Urothelium cell line (cell line): ENCODE measurements at places on chromosomes 1 and 21.

DNA sequence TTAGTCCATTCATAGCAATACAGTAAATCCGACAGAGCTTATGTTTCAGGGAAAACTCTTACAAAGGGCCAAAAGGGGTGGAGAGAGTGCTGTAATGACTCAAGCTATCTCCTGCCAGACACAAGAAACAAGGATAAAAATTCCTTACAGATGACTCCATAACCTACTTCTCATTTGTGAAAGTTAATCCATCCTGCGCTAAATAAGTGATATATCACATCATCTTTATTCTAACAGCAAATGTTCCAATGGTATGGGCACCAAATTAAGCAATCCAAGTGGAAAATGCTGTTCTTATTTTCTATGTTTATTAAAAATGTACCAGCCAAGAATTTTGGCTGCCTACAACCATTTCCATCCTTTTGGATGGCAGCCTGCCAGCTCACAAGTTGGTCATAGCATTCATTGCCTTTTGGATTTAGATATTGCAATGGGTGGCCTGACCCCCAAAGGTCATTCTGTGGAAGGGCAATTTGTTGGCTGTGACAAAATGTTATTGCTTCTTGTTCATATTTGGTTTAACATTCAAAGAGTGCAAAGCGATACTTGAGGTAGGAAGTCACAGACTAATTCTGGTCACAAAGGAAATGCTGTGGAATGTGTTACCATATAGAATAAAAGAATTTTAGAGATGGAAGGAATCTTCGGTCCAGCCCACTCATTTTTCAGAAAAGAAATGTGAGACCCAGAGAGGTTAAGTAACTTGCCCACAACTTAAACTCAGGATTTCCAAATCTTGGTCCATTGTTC is 2.8 kb upstream of the ENAH start:
- peak; percentile 68 for DNase-seq

DNA sequence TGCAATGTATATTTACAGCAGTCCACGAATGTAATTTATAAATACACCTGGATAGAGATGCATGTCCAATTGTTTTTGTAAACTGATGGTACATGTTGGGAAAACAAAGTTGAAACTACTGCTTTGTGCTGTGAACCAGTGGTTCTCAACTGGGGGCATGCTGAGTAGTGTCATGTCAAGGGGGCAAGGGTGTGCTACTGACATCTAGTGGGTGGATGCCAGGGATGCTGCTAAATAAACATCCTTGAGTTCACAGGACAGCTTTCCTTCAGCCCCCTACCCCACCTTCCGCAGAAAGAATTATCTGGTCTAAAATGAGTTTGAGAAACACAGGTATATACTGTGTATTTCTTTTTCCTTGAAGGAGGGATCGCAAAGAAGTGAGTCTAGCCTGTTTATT is 95.9 kb downstream of the RASAL2 start:
- DNase-seq: peak; percentile 19

GRCh38 chr1:31760471-31761470 is 3.4 kb downstream of the ADGRB2 start:
- DNase-seq: peak; percentile 86

DNA sequence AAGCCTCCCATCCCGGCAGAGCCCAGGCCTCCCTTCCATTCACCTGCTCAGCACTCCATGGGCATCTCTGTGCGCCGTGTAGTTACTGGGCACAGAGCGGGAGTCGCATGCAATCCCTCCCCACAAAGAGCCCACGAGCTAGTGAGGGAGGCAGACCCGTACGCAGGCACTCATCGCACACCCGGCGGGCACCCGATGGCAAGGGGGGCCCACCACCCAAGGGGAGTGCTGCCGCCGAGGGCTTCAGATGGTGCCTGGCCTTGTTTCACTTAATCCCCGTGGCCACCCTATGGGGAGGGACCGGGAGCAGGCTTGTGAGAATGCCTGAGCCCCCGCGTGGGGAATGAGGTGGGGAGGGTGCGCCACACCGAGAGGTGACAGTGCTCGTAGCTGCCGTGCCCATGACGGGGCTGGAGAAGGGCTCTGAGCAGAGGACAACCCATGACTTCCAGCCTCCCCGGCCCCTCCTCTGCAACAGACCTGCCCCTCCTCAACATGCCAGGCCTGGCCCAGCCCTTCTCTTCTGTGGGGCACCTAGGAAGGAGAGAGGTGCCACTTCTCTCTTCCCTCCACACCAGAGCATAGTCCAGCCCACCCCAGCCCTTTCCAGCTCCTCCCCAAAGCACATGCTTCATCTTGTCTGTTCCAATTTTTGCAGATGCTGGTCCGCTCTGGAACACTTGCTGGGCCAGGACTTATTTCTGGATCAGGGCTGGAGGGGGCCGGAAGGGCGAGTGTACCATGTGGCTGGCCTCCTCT is 30.2 kb upstream of the SELENON start:
- no peak for DNase-seq

- no peak for DNase-seq
Observed at GRCh38 chr21:25453524-25453923, 153.8 kb downstream of the MRPL39 start.

DNA sequence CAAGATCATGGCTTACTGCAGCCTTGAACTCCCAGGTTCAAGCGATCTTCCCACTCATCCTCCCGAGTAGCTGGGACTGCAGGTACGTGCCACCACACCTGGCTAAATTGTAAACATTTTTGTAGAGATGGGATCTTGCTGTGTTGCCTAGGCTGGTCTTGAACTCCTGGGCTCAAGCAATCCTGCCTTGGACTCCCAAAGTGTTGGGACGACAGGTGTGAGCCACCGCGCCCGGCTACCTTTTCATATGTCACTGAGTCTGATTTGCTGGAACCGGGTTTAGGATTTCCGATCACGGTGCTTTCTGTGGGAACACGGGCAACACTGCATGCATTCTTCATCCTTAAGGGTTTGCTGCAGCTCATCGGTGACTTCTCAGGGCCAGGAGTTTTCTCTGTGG is 32.2 kb upstream of the PCBP3 start:
- no peak for DNase-seq

- DNase-seq: no peak
Observed at GRCh38 chr1:157993918-157994605, 617 bp downstream of the KIRREL1 start.

DNA sequence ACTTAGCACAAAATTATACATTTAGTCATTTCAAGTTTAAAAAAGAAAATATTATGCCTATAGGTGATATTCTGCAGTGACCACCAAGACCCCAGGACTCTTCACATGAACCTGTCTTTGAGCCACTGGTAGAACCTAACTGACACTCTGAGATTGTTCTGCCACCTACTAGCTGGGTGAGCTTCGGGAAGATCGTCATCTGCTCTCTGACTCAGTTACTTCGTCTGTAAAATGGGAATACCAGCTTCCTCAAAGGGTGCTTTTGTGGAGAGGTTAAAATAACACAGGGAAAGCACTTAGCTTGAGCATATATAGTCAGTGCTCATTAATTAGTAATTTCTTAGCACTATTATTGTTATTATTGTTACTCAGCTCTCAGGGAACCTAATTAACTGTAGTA is 228.5 kb upstream of the JUN start:
- DNase-seq: no peak

DNA sequence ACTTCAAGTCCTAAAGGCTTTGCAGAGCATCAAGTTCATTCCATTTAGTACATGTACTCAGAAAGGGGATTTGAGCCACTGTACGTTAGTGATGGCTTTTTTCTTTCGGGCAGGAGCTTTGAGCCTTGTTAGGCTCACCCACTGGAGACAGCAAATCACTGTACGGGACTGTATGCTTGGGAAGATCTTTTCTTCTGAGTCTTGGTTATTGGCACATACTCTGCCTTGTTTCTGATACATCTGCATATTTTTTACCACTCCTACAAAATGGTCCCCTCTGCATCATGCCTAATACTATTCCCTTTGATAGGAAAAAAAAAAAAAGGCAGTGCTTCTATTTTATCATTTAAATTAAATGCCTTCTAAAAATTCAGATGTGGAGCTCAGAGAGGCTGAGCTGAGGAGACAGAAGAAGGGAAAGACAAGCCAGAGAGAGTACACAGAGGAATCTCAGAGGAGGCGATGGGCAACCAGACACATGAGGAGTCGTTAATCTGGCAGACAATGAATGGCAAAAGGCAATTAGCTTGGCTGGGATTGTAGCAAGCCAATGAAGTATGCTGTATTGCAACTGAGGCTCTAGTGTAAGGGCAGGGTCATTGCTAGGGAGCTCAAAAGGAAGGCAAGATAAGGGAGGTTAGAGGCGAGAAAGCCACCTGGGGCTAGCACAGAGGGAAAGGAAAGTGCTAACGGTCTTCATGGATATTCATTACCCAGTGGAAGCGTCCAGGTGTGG is 39.4 kb downstream of the PHC2 start:
- no peak for DNase-seq

DNA sequence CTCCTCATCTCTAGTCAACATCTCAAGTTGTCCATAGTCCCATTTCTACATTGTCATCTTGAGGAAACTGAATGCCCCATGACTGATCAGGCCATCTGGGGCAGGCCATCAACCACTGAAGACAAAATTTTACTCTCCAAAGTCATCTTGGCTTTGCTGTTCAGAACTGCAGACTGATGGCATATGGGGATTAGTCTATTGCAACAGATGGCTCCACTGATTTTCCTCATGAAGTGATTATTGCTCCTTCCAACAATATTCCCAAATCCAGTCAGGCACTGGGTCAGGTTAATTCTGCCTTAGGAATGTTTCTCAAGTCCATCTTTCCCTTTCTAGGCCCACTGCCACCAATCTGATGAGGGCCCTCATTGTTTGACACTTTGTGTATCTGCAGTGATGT is 101.7 kb downstream of the ESRRG start:
- DNase-seq: no peak

DNA sequence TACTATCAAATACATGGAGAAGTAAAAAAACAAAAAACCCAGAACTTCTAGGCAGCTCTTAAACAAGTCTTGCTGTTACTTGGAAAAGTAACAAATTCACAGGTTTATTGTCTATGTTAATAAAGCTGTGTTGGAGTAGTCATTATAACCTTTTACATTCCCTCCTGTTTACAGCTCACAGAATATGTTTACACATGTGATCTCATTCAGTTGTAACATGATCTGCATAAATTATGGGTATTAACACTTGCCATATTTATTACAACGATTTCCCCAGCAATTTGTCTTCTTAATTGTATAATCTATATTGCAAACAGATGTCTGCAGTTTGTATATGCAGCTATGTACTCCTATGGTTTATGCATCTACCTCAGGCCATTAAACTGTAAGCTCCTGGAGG is 28.6 kb downstream of the ERG start:
- DNase-seq: no peak

DNA sequence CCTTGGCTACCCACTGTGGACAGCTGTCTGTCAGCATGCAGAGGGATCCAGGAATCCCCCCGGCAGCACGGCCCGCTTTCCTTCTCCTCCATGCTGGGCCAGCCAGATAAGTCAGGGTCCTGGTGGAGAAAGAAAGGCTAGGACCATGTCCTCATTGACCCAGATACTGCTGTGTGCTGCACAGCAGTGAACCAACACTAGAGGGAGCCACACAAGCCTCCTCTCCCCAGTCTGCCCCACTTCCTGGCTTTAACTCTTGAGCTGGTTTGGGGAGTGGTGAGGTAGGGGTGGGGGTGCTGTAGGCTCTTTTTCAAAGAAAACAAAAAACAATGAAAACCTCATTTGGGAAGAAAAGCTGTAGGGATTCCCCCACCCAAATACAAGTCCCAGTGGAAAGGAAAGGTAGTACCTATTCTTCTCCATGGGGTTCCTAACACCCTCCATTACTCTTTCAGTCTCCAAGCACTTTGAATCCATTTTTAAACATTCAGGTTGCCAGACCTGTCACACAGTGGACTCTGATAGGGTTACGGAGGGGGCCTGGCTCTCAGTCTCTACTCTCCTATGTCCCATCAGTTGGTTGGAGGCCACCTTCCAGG is 84.9 kb upstream of the CD1D start:
- DNase-seq: peak; percentile 56

- peak; percentile 81 for DNase-seq
Observed at GRCh38 chr1:154931940-154932487, 4.5 kb downstream of the PMVK start.

DNA sequence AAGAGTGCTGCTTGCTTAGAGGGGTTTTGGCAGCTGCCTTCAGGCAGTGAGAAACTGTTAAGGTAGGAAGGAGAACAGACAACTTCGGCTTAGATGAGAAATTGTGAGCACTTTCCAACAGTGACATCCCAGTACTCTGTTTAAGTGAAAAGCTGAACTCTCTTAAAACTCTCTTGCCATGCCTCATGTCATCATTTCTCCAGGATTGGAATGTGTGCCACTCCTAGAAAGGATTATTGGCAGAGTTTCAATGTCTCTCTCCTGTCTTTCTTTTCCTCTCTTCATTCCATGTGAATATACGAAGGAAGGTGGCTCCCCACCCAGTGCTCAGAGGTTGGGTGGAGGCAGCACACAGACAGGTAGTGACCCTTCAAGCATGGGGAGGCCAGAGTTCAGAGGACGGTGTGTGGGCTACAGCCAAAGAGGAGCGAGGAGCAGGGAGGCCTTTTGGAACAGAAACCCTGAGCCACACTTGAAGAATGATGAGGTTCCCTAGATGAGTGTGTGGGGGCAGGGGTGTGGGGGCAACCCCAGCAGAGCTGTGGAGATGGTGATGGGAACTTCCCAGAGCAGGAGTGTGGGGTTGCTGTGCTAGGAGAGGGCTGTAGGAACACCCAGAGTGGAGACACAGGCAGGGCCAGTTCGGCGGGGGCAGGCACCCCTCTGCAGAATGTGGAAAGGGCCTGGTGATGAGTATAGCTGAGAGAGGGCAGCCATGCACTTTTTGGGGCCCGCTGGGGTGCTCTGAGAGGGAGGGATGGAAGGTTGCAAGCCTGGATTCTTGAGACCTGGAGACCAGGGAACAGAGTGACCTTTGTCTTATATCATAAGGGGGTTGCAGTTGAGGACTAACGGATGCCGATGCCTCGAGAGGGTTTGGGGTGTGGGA is 58.8 kb downstream of the GALNT2 start:
- DNase-seq: peak; percentile 35

DNA sequence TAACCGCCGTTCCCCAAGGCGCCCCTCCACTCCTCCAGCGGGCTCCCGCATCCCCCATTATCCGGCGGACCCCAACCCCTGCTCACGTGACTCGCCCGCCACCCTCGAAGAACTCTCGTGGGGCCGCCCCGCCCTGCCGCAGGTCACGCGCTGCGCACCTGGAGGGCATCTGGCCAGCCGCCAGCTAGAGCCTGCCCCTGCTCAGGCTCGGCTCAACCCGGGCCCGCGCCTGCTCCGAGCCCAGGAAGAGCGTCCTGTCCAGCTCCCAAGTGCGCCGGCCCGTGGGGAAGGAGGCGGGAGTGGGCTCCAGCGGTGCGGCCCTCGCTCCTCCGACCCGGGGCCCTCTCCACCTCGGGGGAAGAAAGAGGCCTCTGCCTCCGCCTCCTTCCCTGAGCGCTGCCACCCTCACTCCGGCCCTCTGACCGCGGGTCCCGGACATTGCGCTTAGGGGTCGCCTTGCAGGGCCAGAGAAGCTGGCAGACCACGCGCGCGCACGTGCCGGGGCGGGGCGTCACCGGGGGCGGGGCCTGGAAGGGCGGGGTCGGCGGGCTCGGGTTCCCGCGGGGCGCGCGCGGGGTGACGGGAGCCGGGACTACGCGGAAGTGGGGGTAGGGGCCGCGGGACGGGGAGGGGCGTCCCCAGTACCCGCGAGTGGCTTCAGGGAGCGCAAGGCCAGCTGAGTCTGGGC is 28.4 kb downstream of the HMGN2 start:
- peak; percentile 93 for DNase-seq
